ENCODE measurements at places on chromosomes 16 and 17.
A peak's percentile ranks its signal among the peaks of the same experiment; 100 is the strongest.

DNA sequence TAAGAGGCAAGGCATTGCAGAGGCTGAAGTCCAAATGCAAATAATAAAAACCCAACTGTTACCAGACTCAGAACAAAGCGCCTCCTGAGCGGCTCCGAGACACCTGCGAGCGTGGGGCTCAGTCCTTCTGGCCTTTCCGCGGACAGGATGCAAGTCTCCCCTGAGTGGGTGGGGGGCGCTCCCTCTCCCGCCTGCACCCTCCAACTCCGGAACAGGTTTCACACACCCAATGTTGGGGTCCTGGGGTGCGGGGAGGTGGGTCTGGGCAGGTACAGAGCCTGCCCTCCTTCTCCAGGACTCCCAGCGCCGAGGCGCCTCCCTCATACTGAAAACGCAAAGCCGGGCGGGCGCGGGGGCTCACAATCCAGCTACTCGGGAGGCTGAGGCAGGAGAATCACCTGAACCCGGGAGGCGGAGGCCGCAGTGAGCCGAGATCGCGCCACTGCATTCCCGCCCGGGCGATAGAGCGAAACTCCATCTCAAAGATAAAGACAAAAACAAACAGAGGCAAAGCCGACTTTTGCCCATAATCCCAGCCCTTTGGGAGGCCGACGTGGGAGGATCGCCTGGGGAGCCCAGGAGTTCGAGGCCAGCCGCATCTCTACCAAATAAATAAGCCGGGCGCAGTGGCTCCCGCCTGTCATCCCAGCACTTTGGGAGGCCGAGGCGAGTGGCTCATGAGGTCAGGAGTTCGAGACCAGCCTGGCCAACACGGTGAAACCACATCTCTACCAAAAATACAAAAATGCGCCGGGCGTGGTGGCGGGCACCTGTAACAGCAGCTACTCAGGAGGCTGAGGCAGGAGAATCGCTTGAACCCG, 893 bp downstream of the GINS2 start:
- no peak for DNase-seq

DNA sequence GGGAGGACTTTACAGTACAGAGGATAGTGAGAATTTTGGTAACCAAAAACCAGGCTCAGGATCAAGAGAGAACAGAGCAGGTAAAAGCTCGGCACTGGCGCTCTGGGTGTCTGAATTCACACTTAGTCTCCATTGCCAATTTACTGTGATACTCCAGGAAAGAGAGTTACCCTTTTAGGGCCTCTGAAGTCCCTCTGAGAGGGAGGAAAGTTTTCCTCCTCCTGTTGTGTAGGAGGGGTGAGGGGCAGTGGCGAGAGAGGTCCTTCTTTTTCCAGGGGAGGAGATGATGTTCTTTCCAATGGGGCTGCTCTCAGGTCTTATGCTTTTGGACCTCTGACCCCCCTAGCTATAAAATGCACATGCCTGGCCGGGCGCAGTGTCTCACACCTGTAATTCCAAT, 5.4 kb upstream of the TNS4 start:
- DNase-seq: no peak

DNA sequence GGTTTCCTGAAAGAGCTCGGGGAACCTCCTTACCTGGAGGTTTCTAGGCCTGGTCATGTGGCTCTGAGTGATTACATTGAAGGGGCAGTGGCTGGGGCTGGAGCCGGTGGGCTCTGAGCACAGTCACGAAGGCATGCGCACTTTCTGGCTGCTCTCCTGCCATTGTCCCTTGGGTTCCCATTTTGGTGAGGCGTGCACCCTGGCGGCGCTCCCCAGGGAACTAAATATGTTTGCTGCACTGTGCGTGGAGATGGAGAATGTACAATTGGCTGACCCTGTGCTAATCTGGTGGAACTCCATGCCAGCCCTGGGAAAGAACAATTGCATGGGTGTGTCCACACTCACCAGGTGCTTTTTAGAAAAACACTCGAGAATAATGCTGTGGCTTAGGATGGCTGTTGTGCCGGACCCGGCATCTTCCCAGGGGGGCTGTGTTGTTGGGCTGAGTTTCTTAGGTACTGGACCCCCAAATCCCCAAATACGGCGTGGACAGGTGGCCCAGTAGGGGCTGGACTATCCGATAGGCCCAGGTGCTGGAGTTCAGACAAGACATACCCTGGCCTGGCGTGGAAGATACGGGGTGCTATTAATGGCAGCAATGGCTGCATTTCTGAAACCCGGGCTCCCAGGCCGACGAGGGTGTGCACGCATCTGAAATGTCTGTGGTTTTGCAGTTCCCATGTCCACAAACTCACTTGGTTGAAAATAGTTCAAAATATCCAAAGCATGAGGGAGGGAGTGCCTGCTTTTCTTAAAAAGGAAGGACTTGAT, 230.5 kb downstream of the SEC14L1 start:
- no peak for DNase-seq

DNA sequence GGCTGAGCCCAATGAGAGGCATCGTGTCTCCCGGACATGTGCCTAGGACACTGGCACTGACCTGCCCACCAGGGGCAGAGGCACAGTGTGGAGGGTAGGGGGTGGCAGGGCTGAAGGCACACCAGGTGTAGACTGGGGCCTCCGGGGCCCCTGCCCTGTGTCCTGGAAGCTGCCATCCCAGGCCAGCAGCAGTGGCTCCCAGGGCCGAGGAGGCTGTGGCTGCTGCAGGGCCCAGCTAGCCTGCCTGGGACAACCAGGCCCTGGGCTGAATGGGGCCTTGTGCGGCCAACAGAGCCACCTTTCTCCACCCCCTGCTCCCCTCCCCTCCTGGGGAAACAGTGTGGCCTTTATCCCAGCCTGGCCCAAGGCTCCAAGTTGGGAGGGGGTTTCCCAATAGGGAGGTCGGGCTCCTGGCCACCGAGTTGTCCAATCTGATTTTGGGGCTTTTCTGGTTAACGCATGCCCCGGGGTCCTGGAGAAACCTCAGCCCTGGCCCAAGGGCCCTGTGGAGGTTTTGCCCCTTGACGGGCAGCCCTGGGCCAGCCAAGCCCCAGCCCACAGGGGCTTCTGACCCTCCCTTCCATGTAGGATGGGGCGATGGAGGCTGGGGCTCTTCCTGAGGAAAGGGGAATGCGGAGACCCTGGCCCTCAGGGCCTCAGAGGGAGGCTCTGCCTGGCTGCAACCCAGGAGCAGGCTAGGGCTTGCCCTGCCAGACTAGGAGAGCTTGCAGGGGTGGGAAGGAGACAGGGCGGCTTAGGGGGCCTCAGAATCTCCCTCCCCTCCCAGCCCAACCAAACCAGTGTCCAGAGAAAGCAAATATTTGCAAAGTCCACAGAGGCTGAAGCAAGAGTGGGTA, 4.2 kb downstream of the MTSS2 start:
- peak; percentile 96 for DNase-seq

DNA sequence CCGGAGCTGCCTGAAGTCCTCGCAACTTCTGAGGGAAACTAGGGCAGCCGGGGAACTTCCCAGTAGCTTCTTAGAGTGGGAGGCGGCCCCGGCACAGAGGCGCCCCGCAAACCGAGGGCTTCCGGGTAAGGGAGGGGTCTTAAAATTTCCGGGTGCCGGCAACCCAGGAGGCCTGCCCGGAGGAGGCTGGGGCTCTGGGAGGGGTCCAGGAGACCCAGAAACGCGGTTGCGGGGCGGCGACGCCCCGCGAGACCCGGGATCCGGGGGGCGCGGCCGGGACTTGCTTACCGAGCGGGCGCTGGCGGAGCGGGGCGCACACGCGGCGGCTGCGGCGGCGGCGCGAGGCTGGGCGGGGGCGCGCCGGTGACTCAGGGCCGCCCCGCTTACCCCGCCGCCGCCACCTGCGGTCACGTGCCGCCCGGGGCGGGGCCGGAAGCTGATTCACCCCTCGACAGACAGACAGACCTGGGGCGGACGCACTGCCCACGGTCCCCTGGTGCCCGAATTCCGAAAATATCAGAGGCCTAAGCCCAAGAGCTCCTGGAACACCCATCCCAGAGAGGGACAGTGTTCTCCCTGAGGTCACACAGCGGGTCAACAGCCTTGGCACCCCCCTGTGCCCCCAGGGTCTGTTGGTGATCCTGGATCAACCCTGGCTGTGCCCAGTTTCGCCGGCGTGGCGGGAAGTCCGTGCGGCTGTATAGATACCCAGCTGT, at the start of gene FAM83G:
Gene FAM83G (minus strand): TSS at position 344 of the 716 bp plus-strand sequence. CDS start 723 bp downstream, outside the sequence.
- no peak for DNase-seq

DNA sequence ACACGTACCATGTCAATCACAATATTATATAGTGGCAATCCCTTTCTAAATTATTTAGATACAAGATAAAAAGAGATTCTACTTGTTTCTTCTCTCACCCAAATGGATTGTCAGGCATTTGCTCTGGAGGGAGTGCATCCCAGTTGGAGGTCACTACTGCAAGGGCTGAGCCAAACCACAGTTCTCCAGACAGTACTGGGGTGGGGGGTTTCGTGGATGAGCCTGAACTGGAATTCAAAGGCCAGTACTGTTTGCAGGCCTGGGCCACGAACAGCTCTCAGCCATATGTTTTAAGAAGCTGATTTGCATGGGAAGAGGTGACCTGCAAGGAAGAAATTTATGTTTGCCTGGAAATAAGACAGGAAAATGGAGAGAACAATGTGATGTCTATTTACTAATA, 314.9 kb downstream of the PMP22 start:
- DNase-seq: no peak

GRCh38 chr17:54927525-54927924, 26.9 kb downstream of the TOM1L1 start:
- no peak for DNase-seq

DNA sequence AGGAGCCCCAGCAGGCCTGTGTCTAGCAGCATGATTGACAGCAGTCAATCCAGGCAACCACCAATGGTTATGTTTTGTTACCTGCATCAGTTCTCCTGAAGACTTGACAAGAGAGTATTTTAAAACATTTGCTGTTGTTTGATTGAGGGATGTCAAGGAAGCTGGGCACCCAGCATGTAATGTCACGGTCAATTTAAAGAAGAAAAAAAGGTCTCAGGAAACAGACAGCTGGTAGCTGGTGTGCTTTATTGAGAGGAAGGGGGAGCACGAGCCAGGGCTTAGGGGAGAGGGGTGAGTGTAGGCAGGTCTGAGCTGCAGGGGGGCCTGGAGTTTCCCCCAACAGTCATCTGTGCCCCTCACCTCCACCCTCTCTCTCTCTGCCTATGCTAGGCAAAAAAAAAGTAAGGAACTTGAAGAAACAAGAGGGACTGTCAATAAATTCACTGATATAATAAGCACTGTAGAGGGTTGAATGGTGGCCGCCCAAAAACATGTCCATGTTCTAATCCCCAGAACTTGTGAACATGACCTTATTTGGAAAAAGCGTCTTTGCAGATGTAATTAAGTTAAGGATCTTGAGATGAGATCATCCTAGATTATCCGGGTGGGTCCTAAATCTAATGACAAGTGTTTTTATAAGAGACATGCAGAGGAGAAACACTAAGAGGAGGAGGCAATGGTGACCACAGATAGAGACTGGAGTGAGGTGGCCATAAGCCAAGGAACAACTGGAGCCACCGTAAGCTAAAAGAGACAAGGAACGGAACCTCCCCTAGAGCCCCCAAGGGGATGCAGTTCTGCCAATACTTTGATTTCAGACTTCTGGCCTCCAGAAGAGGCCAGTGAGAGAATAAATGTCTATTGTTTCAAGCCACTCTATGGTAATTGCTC, 14.5 kb downstream of the TSPOAP1 start:
- no peak for DNase-seq

DNA sequence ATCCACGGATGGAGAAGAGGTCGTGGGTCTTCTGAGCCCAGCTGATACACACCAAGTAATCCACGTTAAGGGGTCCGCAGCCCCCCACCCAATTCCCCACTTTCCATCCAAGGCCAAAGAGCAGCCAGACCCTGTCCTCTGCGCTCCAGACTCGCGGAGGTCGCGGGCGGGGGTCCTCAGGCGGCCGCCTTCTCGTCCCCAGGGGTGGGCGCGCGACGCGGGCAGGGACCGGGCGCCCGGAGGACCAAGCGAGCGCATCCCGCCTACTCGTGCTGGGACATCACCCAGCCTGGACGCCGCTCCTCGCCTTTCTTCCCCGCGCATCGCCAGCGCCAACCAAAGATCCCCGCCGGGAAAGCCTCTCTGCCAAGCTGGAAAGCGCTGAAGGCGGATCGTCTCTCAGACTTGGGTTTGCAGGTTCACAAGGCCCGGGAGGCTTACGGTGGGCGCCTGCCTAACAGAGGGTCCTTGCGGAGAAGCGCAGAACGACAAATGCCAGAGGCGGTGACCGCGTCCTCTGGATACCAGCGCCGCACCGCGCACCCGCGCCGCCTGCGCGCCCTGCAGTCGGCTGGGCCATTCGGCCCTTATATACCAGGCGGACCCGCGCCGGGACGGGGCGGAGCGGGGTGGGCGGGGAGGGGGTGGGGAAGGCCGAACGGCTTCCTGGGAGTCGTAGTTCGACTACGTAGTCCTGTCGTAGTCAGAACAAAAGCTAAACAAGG, 471.6 kb downstream of the SOX9 start:
- peak; percentile 68 for DNase-seq

GRCh38 chr17:40617678-40618240, 29.9 kb downstream of the SMARCE1 start:
- no peak for DNase-seq

DNA sequence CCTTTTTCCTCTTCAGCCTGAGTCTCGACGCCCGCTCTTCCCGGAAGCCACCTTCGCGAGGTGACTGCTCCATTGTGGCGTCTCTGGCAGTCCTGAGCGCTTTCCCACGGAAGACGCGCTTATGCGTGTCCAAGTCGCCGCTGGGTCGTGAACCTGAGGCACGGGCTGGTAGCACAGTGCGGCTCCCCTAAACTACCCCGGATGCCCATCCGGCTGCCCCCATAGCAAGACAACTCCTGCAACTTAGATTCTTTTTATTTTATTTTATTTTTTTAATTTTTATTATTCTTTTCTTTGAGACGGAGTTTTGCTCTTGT, 2.1 kb upstream of the ESRP2 start:
- no peak for DNase-seq

GRCh38 chr17:62794666-62794971, 13.5 kb downstream of the MARCHF10 start:
- peak; percentile 28 for DNase-seq

GRCh38 chr16:711548-712320, 3.2 kb upstream of the METRN start:
- no peak for DNase-seq

DNA sequence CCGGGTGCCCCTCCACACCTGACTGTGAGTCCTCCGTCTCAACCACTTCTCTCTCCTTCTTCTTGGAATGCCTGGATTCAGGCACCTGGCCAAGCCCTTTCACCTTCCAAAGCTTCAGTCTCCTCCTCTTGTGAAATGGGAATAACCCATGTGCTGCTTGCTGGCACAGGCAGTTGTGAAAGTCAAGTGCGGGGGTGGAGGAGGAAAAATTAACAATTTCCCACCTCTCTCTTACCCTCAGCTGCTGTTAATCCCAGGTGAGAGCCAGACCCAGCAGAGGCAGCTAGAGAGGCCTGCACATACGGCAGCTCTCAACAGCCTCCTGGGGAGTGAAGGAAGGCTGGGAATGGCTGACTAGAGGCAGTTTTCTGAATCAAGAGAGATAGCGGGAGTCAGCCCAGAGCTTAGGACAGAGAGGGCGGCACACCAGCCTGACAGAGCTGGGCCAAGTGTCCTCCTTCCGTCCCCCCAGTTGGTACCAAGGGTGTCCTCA, 77.9 kb upstream of the LGALS9 start:
- DNase-seq: no peak

GRCh38 chr16:1530883-1531637, 2.4 kb upstream of the TMEM204 start:
- no peak for DNase-seq
